C1 segment of cervical spinal cord (tissue), 14 donors: ENCODE measurements at places on chromosomes 6 and 20.

- no peak for DNase-seq
These were observed 490 bp downstream of the MMUT start for GRCh38 chr6:49462599-49462926.

GRCh38 chr6:136123468-136123867, 126.6 kb downstream of the MTFR2 start:
- DNase-seq: no peak

DNA sequence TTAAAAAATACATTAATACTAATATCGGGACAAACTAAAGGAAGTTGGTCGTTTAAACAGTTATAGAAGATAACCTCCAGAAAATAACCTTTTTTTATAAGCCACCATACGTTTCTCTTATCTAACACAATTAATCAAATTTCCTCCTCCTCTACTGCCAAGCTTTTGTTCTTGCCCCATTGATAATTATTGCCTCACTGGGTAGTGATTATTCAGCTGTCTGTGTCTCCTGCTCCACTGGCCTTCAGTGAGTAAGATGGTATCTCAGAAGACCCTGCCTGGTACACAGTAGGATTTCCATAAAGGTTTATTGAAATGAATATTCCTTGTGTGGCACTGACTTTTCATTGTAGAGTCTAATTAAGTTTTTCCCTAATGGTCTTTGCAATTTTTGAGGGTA, 165.5 kb upstream of the SCGN start:
- no peak for DNase-seq

GRCh38 chr6:138250513-138251247, 32.4 kb upstream of the PBOV1 start:
- DNase-seq: no peak

DNA sequence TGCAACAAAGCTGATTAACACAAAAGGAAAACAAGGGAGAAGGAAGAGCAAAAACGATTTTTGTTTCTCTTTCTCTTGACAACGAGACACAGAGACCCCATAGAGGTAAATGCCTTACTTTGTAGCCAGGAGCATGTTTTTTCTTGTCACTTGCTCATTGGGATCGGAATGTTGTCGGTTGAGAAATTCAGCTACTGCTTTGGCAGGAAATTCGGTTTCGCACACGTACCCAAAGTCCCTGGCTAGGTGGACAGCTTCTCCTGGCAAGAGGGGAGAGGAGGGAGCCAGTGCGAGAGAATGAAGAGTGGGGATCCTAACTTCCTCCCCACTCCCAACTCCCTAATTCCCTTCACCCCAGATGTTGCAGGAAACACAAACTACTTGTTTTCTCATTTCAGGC, 14.5 kb downstream of the TFAP2A start:
- DNase-seq: no peak

DNA sequence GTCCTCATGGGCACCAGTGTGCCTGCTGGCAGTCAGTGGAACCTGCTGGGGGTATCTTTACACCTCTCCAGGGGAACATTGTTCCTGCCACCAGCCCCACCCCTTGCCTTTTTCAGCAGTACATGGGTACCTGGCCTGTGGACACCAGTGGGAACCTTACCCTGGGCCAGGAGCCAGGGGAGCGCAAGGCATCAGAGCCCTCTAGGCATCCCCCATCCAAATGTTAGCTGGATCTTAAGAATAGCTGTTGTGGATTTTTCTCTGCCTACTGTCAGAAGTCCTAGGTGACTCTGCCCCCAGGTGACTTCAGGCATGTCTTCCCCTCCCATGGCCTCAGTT, 38.8 kb upstream of the ID1 start:
- no peak for DNase-seq

DNA sequence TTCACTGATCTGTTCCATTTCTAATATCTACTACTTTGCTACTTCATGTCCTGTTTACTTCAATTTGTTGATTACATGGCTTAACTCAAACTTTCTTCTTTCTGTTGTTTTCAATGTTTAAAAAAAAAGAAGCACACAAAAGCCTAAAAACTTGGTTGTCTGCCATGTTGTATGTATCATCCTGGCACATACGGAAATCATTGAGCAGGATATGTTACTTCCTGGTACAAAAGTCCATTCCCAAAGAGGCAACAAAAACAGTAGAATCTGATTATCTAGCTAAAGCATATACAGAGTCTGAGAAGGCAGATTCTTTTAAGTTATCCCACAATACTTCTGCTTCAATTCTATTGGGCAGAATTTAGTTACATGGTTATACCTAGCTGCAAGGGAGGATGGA, 14.5 kb upstream of the COL12A1 start:
- DNase-seq: no peak

DNA sequence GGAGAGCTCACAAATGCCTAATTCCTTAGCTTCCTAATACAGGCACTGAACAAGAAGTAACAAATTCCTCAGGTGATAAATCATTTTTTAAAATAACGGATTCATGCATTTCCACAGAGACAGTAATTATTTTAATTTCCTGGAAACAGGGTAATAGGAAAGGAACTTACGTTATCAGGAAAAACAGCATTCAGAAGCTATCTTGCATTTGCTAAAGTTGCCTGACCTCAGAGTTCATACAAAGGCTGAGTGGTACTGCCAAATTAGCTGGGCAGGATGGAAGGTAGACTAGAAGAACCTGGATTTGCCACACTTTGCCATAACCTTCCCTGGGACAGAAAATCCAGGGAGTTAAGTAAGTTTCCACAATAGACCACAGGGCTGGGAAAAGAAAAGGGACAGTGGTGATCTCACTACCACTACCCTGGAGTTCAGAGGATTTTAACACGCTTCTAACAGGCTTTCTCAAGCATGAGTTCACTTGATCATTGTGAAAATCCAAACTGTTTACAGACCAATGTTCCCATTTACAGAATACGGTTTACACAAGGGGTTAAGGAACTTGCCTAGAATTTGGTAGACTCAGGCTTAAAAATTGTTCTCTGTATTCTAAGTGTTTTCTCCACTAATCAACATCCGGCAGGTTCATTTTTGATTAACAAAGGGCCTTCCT, 57.0 kb downstream of the KIF13A start:
- no peak for DNase-seq

DNA sequence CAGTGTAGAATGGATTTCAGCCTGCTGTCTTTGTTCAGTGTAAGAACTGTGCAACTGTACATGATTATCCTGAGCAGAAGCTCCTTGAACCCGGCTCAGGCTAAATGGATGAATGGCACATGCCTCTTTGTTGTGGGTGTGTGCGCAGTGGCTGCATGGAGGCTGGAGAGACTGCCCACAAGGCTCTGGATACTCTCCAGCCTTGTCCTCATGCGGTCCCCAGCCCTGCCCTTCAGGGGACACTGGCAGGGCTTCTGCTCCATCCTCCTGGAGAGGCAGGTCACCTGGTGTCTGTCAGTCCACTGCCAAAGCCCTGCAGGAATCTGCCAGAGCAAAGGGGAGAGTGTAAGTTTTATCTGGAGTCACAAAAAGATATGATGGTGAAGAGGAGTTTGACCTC, 241.7 kb upstream of the EXOC2 start:
- DNase-seq: no peak

- DNase-seq: no peak
These were observed 60.2 kb downstream of the TFAP2C start for GRCh38 chr20:56689318-56689717.

DNA sequence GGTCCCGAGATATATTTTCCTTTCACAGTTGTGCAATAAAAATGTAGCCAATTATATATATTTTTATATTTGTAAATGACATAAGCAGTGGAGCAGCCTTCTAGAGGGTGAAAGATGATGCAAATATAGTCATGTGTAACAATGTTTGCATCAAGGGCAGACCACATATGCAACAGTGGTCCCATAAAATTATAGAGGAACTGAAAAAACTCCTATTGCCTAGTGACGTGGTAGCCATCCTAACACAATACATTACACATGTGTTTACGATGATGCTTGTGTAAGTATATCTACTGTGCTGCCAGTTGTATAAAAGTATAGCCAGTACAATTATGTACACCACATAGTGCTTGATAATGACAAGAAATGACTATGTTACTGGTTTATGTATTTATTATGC, 162.8 kb downstream of the ZFAND3 start:
- no peak for DNase-seq

- DNase-seq: no peak
These were observed 19.4 kb upstream of the MYB start for GRCh38 chr6:135161411-135162395.

DNA sequence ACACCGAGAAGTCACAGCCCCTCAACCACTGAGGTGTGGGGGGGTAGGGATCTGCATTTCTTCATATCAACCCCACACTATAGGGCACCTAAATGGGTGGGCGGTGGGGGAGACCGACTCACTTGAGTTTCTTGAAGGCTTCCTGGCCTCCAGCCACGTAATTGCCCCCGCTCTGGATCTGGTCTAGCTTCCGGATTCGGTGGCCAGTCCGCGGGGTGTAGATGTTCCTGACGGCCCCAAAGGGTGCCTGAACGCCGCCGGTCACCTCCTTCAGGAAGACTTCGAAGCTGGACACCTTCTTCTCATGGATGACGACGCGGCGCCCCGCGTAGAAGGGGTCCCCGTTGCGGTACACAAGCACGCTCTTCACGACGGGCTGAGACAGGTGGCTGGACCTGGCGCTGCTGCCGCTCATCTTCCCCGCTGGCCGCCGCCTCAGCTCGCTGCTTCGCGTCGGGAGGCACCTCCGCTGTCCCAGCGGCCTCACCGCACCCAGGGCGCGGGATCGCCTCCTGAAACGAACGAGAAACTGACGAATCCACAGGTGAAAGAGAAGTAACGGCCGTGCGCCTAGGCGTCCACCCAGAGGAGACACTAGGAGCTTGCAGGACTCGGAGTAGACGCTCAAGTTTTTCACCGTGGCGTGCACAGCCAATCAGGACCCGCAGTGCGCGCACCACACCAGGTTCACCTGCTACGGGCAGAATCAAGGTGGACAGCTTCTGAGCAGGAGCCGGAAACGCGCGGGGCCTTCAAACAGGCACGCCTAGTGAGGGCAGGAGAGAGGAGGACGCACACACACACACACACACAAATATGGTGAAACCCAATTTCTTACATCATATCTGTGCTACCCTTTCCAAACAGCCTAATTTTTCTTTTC, at the start of gene DCDC2:
Gene DCDC2, minus strand, starts transcription at position 724 of the 883 bp plus-strand sequence. Its CDS starts 309 bp downstream, at position 415.
- DNase-seq: no peak

DNA sequence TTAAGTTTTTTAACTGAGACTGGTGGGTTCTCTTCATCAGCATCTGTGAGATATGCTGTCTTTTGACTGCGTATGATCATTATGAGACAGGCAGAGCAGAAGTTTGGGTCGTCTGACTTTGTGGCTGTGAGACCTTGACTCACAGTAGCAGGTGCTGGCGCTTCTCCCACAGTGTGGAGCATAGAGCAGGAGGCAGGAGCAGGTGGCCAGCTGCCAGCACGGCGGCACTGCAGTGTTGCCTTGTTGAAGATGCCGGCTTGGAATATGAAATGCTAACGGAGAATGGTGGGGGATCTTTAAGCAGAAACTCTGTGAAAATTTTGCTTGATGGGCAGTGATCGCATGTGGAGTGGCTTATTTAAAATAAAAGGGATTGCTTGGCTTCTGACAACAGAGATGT, 105.0 kb downstream of the TIAM2 start:
- no peak for DNase-seq

GRCh38 chr20:45338121-45339030, 9.8 kb downstream of the SDC4 start:
- no peak for DNase-seq

DNA sequence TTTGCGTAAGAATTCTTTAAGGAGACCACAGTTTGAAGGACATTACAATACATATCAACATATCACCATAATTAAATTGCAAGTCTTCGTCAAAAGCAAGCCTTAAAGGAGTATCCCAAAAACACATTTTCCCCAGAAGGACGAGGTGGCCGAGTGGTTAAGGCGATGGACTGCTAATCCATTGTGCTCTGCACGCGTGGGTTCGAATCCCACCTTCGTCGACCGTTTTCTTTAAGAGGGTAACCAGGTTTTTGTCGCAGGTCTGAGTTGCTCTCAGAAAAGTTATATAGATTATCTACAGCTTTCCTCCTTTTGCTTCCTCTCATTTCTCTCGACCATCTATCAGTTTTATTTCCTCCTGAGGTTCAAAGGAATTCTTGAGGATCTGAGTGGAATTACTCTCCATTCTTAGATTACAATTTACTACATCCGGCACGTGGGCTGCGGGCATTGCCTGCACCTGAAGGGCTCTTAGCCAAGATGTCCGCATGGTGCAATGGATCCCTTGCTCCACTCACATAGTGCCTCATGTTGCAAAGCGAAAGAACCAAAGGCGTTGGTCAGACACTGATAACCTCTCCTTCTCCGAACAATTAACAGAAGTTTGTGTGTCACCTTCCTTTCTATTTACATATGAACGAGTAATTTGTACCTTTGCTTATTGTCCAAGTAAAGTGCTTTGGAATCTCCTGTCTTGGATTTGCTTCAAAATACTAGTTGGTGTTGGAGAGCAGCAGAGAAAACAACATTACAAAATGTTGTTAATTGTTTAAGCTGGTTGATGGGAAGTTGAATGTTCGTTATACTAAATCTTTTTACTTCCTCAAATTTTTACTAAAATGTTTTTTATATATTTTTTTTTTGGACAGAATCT, 14.0 kb downstream of the POM121L2 start:
- no peak for DNase-seq

- no peak for DNase-seq
These were observed 26.6 kb downstream of the NT5E start for GRCh38 chr6:85476532-85476931.

- no peak for DNase-seq
These were observed 98.2 kb downstream of the QRSL1 start for GRCh38 chr6:106727480-106728149.

GRCh38 chr6:156660389-156660788, 116.8 kb upstream of the ARID1B start:
- DNase-seq: no peak

DNA sequence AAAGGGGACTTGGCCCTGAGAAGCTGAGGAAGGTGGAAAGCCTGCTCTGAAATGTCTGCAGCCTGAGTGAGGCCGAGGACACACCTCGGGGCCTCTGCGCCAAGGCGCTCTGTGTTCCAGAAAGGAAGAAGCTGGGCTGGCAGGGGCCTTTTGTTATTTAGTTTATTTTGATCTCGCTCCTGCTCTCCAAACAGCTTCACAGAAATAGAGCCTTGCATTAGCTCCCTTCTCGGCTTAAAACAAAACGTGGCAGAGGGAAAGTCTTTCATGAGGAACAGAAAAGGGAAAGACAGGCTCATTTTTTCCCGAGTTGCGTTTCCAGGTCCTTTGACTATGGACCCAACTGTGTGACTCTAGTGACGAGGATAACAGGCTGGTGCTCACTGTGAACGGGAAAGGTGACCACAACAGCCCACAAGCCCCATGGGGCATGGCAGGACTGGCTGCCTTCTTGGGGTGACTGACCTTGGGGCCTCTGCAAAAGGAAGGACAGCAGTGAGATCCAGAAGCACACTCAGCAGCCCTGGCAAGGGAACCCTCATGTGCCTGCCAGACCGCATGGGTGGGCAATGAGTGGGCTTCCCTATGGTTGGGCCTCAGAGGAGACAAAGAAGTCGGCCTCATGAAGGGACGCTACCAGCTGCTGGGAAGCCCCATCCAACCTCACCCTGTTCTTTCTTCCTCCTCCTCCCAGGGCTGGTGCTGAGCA, 18.7 kb downstream of the LEMD2 start:
- no peak for DNase-seq

- no peak for DNase-seq
These were observed 28.4 kb downstream of the FBXO5 start for GRCh38 chr6:152954443-152954842.

- DNase-seq: no peak
These were observed 113.7 kb downstream of the CDH26 start for GRCh38 chr20:60071965-60072364.
